ENCODE measurements at places on chromosomes 16 and 17.

GRCh38 chr17:3535253-3535995 is 22.2 kb downstream of the TRPV3 start:
- no peak for DNase-seq

GRCh38 chr17:66445229-66445628 is 142.8 kb downstream of the PRKCA start:
- DNase-seq, result no peak

DNA sequence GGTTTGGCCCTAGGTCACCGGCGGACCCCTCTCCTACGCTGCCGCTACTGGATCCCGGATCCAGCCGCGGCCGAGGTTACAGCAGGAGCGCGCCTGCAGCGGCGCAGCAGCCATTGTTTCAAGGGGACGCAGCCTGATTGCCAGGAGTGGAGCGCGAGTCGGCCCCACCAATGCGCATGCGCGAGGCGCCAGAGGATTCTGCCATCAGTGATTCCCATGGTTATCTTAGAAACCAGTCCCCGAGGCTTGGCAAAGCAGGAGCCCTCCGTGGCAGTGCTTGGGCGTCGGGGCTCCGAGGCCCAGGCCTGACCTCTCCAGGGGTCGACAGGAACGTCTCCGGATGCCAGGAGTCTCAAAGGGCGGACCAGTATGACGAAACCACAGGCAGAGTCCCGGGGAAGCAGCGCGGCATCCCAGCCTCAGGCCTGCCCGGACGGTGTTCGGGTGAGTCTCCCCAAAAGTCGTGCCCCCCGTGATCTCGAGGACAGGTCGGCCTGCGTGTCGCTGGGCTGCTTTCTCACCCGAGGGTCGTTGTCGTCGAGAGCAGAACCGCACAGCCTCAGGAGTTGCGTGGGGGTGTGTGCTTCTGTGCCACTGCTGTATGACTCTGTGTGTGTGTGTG is 608.5 kb downstream of the KCNJ18 start:
- no peak for DNase-seq

GRCh38 chr16:76574651-76575050 is 297.4 kb downstream of the CNTNAP4 start:
- no peak for DNase-seq

DNA sequence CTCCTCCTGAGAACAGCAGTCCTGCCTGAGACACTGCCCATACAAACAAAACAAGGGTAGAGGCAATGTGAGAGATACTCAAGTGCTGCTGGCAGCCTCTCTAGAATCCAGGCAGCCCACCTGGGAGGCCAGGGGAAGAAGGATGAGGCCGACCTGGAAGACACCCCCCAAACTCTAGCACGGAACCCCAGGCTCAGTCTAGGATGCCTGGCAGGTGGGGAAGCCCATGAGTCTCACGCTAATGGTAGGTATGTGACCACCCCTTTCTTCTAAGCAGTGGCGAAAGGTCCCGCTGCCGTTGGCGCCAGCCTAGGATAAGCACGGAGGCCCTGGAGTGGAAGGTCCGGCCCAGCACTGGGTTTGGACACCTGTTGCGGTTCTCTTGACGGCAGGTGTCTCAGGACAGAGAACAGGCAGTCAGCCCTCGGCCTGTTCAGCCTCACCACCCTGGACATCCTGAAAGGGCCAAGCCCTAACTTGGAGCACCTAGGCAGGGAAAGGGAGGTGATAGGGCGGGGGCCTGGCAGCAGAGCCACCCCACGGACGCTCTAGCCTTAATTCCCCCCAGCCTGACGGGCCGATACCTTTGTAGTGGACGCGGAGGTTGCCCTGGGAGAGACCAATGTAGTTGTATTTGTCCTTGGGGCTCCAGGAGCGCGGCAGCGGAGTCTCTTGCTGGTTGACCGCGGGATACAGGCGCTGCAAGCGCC is 487 bp downstream of the RANBP10 start:
- DNase-seq, result no peak

GRCh38 chr16:4385789-4386450 is 14.3 kb downstream of the VASN start:
- no peak for DNase-seq

DNA sequence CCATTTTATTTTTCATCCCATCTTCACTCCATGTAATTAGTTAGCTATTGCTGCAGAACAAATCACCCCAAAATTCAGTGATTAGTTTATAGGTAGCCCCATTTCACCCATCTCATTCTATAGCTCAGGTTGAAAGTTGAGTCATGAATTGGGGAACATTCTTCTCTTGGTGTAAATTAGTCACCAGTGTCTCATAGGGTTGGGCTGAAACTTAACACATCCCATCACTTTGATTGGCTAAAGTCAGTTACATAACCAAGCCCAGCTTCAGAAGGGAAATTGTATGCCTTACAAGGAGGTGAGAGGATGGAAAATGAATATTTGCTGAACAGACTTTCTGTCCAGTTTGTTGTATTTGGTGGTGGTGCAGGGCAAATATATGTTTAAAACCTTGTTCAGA is 477.5 kb downstream of the WWOX start:
- no peak for DNase-seq

DNA sequence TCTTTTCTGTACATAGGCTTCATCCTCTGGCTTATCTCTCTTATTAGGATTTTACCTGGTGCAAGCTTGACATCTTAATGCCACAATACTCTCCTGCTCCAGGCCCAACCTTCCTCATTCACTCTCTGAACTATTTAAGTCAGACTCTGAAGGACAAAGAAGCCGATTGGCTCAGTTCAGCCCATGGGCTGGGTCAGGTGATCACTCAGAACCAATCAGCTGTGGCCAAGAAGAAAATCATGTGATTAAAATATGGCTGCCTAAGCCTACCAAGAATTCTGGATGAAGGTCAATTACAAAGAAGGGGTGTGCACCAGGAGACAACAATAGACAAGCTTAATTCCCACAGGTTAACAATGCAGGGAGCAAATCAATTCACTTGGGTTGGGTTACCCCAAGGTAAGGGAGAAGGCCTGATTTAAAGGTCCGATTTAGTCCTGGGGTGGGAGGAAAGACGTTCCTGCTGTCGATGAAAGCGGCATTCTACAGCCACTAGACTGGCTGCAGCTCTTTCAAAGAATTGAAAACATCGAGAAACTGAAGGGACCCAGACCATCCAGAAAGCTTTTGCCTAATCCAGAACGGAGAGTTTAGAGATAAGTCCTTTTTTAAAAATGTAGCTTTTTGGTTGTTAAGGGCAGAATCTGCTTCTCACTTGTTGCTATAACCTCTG is 42.9 kb upstream of the NFAT5 start:
- DNase-seq, result no peak

- no peak for DNase-seq
These were observed 44.4 kb downstream of the PIK3R5 start for GRCh38 chr17:8921147-8921546.

DNA sequence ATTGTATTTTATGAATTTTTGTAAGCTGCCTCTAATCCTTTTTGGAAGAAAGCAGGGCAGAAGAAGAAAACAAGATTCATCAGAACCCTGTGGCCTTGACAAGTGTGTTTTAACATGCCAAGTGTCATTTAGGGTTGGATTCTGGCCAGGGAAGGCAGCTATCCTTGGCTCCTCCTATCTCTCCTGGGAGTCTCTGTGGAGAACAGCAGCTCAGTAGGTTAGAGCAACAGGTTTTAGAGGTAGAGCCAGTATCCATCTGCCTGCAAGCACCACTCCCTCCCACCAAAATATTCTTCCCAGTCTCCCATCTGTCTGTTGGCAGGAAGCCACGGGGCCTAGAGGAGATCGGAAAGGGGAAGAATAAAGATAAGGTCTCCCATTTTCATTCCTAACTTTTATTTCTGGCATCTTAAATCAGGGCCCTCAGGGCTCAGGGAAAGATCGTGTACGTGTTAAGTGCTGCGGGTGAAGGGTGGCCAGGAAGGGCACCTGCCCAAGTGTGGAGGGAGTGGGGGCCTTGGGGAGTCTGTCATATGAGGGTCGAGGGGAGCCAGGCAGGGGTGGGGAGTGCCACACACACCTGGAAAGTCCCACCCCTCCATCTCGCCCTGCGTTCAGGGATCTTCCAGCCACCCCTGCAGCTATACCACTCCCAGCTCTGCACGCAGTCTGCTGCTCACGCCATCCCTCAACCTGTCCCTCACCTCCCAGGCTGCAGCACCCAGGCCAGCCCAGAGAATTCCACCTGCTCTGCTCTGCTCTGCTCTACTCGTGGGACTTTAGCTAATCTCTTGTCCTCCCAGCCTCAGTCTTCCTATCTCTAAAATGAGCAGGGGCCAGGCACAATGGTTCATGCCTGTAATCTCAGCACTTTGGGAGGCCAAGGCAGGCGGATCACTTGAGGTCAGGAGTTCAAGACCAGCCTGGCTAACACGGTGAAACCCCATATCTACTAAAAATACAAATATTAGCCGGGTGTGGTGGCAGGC is 17.1 kb upstream of the CPSF4L start:
- no peak for DNase-seq
